Mesendoderm (in vitro differentiated cells): ENCODE measurements at places on chromosomes 7 and 10.

- no peak for DNase-seq
Measured at GRCh38 chr10:105956550-105956949, 1208.0 kb downstream of the SORCS1 start.

GRCh38 chr7:150897502-150898474, 45.5 kb downstream of the AOC1 start:
- DNase-seq: no peak

- DNase-seq: no peak
Measured at GRCh38 chr7:135510592-135511183, 786 bp upstream of the CNOT4 start.

- no peak for DNase-seq
Measured at GRCh38 chr10:43648095-43648397, 635 bp downstream of the ZNF32 start.

DNA sequence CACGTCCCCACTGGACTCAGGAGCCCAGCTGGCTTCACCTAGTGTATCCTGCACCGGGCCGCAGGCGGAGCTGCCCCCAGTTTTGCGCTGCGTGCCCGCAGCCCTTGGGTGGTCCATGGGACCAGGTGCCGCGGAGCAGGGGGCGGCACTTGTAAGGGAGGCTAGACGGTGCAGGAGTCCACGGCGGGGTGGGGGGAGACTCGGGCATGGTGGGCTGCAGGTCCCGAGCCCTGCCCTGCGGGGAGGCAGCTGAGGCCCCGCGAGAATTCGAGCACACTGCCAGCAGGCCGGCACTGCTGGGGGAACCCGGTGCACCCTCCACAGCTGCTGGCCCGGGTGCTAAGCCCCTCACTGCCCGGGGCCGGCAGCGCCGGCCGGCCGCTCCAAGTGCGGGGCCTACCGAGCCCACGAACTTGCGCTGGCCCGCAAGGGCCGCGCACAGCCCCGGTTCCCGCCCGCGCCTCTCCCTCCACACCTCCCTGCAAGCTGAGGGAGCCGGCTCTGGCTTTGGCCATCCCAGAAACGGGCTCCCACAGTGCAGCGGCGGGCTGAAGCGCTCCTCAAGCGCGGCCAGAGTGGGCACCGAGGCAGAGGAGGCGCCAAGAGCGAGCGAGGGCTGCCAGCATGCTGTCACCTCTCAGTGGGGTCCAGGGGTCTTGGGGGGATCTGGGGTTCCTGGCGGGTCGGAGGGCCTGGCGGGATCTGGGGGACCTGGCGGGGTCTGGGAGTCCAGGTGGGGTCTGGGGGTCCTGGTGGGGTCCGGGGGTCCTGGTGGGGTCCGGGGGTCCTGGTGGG, 81.4 kb downstream of the VIPR2 start:
- no peak for DNase-seq

DNA sequence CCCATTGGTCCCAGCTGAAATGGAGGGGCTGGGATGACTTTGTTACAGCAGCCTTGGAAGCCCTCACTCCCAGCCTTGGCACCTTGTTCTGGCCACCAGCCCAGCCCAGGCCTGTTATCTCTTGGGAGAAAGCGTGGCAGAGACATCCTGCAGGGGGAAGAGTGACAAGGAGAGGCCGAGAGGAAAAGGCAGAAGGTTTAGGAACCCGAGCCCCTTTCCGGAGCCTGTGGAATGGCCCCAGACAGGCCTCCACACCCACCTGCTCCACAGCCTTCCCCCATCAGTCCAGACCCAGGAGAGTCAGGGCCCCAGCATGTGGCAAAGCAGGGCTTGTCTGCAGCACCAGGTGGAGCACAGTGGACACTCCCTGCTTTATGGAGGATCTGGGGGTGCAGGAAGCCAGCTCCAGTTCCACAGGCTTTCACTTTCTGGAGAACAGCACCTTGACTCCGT, 24.1 kb upstream of the TRIM8 start:
- DNase-seq: no peak

- no peak for DNase-seq
Measured at GRCh38 chr10:88270061-88270808, 312.9 kb downstream of the RNLS start.

- no peak for DNase-seq
Measured at GRCh38 chr7:134875867-134876266, 96.4 kb downstream of the CALD1 start.
